HuH-7.5 (cell line): ENCODE measurements at places on chromosomes 4 and X.
A peak's percentile ranks its signal among the peaks of the same experiment; 100 is the strongest.

DNA sequence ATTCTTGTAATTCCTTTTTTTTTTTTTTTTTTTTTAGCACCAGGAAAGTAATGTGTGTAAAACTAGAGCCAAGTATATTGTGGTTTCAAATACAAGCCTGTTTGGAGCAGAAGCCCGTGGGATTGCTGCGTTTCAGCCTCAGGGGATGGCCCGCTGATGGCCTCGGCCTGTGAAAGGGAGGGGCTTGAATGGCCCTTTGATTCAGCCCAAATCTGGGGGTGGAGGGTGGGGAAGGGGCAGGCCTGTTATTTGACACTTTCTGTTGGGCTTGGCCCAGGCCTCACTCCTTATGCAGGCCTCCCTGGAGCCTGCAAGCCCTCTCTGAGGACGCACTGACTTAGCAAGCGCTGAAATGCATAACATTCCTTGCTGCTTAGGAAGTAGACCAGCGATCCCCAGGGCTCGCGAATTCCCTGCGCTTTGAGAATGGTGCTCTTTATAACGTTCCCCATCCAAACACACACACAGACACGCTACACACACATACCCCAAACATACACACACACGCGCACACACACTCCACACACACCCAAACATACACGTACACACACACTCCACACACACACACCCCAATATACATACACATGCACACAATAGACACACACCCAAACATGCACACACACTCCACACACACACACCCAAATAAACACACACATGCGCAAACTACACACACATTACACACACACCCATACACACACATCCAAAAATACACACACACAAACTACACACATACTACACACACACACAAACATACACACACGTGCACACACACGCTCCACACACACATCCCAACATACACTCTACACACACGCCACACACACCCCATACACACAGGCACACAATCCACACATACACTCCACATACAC is 29.6 kb downstream of the TLR10 start:
- no peak for DNase-seq

DNA sequence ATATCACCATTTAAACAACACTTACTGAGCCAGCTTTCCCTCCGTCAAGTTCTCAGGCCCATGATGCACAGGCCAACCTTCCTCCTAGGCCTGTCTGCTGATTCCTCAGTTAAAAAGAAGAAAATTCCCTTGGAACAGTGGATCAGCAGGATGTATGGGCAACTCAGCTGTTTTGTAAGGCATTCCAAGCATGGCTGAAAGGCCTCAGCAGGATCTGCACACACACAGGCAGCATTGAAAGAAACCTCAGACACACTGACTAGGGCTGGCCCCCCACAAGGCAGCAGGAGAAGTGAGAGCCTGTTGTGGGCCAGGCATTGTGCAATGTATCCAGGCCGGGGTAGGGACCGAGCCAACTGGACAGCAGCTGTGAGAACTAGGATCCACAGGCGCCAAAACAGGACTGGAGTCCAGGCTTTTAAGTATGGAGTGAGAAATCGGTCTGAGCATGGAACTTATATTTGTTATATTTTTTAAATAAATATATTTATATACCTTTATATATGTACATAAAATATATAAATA is 171.4 kb downstream of the NWD2 start:
- no peak for DNase-seq

DNA sequence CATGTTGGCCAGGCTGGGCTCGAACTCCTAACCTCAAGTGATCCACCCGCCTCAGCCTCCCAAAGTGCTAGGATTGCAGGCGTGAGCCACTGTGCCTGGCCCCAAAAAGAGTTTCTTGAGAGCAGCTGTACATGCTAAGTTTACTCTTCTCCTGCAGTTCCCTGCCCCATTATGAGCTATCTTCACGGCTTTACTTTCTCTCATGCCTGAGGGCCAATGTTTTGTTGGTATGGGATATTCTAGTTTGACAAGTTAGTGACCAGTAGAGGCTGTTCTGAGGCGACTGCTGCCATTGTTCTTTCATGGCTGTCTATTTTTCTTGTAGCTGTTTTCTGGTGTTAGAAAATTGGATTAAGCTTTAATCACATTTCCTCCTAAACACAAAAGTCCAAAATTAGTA is 78.0 kb upstream of the STX18 start:
- no peak for DNase-seq

- no peak for DNase-seq
Measured at GRCh38 chr4:113170115-113170804, 120.8 kb downstream of the ANK2 start.

DNA sequence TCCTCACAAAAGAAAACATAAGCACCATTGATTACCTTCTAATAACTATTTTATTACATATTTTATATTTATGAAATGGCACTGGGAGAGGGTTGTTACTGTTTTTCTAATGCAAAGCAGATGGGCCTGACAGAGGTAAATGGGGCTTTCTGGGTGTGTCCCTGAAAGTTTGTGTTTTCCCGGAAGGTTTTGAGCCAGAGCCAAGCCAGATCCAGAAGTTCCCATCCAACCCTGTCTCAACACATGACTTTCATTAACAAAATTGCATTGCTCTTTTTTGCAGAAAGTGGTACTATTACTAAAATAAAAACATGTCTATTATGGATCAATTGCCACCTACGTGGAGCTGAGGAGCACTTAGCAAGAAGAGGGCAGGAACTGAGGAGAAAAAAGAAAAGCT is 181.3 kb downstream of the RAB28 start:
- DNase-seq = no peak

DNA sequence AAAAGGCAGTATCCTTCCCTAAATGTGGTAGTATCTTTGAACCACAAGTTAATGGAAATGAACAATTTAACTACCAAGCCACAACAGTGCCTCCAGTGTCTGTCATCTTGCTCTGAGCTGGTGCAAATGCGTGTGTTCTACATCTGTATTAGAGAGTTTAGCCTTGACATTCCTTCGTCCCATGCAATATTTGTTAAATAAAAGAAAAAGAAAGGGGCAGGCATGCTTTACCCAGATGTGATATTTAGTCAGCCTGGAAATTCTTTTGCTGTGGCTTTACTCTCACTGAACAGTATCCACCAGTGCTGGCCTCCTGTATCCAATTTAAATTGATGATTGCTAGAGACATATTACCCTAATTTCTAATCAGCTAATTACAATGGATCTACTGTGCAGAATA is 310.5 kb downstream of the CFAP299 start:
- no peak for DNase-seq

GRCh38 chrX:10743476-10743875 is 123.1 kb upstream of the MID1 start:
- DNase-seq = no peak

DNA sequence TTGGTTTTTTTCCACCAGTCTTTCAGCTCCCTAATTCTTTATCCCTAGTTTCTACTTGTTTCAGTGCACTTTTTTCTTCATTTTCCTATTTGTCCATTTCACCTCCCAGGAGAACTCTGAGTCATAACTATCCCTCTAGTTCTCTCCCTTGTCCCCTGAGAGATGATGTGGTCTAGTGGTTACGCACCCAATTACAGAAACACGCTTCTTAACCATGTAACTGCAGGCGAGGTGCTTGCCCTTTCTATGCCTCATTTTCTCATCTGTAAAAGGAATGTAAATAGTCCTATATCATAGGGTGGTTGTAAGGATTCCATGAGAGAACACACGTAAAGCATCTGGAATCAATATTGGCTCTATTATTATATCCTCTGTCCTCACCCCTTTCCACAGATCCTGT is 8.8 kb upstream of the GRPR start:
- no peak for DNase-seq

GRCh38 chrX:65750674-65751469 is 83.4 kb downstream of the MSN start:
- DNase-seq = no peak

DNA sequence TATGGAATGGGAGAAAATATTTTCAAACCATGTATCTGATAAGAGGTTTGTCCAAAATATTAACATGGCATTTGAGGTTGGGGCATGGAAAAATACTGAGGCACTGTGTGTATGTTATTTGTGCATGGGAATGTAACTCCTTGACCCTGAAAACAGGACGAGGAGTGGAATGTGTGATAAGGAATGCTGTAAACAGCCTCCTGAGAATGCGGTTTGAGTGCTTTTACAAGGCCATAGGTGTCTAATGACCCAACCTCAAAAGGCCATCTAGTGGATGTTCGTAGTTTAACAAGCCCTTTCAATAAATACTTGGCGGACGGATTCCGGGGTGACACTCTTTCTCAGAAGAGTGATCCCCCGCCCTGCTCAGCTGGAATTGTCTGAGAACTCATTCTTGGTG is 162.9 kb upstream of the USP9X start:
- no peak for DNase-seq

GRCh38 chr4:1382776-1383727 is 23.2 kb downstream of the NKX1-1 start:
- no peak for DNase-seq

GRCh38 chr4:180150818-180151217 is 2092.4 kb upstream of the TENM3 start:
- DNase-seq = no peak

DNA sequence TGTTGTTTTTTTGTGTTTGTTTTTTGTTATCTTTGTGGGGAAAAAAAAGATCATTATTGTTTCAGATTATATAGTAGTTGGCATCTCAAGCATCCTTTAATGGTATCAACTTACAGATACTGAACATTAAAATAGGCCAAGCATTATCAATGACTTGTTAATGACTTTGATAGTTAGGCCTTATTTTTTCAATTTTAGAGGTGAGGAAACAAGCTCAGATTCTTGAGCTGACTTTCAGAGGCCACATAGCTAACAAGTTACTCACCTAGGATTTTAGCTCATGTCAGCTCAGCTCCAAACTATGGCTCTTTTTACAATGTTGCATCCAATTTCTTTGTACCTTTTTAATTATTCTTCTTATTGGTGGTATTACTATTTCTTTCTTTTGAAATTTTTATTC is 471 bp upstream of the PLAC8 start:
- DNase-seq = no peak

DNA sequence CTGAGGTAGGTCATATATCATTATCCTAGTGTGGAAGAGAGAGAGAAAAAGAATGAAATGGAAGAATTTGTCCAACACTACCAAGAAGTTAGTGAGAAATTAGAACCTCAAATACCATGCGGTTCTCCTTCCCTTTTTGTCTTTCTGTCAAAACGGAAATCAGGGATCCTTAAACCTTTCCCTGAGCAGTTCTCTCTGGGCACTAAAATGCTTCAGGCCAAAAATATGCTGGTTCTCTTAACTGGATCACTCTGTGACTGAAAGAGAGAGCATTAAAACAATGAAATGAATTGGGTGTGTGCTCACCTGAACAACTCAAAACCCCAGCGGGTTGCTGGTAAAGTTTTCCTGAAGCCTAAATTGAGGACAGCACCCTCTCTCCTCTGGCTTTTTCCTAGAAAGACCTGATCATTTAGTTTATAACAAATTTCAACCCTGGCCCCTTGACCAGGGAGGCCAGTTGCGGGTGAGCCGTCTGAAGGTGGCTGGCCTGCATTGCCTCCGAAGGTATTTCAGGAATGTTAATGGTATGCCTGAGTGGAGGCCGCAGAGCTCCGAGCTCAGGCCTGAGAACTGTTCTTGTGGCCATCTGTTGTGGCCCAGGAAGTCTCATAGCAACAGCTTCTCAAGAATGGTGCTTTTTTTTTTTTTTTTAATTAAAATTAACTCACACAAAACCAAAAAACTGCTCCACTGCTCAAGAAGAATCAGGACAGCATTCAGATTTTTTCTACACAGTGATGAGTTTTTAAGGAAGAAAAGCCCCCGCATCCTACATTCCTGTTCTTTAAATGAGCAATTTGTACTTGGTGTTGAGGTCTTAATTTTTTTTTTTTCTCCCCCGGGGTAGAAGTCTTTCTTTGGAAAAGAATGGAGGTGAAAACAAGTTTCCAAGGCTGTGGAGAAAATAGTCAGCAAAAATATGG is 155.1 kb downstream of the SHROOM3 start:
- peak; percentile 55 for DNase-seq

- no peak for DNase-seq
Measured at GRCh38 chrX:45449982-45450381, 249.3 kb upstream of the DIPK2B start.

DNA sequence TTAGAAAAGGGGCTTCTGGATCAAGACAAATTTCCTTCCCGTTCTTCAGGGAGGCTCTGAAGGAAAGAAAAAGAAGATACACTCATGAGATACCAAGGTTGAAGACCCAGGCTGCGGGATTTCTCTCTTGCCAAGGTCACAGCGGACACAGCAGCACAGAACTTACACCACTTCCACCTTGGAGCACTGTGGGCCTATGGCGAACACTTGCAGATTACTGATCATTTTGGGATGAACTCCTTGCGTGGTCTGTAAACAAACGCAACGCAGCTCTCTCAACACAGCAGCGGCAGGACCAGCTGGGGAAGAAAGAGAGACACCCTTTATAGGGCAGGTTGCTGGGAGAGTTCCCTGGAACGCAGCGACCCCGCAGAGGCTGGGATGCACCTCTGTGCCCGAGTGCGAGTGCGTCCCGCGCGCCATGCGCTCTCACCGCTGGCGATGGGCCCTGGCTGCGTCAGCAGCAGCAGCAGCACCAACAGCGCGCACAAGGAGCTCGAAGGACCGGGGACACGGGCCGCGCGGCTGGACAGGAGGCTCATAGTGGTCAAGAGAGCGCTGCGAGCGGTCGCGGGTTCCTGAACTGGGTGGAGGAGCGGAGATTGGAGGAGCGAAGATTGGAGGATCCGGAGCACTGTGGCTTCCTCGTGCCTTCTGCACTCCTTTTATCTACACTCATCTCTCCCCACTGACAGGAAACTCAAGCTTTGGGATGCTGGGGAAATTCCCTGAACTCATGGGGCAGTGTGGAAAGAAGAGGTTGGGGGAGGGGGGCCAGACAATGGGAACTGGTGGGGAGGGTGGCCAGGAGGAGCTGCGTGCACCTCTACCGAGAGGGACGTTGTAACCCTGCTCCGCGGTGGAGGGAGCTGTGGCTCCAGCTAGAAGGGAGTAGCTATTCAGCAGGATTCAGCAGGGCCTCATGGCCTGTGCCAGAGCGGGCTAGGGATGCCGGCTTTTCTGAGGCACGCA is at the start of gene CXCL5:
Gene CXCL5 (minus strand): TSS at position 638 of the 972 bp plus-strand sequence. CDS start 96 bp downstream, at position 542.
- DNase-seq = peak; percentile 29

DNA sequence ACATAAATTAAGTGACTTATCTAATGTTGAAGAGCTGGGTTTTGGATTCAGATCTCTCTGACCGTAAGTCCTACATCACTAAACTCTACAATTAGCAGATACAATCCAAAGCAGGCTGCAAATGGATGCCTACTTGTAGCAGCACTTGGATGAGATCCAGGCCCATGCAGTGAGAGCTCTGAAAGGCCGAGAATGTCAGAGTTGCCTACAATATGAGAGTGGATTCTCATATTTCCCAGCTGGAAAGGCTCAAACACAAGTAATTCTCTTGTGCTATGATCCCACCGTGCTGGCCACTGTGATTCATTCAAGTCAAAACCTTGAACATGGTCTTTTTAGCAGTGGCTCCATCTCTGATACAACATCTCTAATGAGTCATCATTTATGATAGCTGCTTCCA is 125.4 kb upstream of the CHRDL1 start:
- no peak for DNase-seq

- no peak for DNase-seq
Measured at GRCh38 chr4:7191546-7192251, 639 bp upstream of the SORCS2 start.
